ENCODE measurements at places on chromosomes 6 and 20.

GRCh38 chr6:158938811-158939254 lies 61.2 kb downstream of the RSPH3 start:
- DNase-seq = no peak

DNA sequence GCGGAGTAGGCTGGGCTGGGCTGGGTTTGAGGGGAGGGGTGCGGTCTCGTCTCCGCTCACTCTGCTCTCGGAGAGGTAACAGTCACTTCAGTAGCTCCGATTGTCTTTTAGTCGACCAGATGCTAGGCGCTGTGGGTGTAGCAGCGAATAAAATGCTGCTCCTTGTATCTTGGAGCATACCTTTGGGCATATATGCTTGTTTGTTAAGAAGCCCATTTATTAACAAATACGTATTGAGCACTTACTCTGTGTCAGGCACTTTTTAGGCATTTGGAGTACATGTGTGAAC lies 545 bp downstream of the ACTR5 start:
- DNase-seq = no peak

DNA sequence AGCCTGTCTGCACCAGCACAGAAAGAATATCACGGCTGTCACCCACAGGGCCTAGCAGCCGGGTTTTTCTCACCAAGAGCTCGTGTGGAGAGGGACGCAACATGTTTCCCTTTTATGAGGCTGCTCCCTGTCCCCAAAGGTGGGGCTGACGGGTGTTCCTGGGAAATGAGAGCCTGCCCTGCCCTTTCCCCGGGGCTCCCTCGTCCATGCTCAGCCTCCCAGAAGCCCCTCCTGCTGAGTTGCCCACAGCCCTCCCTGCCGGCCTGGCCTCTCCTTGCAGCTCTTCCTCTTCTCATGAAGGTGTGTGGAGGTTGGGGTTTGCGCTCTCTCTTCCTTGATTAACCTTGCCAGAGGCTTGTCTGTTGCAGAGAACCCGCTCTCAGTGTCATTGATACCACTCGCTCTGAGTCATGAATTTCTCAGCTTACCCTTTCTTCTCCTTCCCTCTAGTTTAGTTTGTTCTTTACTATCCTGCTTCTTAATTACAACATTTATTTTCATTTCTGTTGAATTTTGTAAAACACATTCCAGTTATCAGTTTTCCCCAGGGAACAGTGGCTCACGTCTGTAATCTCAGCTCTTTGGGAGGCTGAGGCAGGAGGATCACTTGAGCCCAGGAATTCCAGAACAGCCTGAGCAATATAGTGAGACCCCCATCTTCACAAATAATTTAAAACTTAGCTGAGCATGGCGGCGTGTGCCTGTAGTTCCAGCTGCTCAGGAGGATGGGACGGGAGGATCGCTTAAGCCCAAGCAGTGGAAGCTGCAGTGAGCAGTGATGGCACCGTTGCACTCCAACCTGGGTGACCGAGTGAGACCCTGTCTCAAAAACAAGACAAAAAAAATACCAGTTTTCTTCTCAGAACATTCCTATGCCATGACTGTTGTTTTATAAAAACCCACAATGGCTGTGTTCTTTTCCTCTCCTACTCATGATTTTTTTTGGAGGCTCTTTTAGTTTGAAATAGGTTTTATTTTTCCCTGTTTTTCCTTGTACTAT lies 103.8 kb downstream of the TMEM242 start:
- DNase-seq = no peak

GRCh38 chr6:150910561-150910960 lies 45.1 kb downstream of the MTHFD1L start:
- DNase-seq = no peak

All from activated CD4-positive, CD25-positive, alpha-beta regulatory T cell (primary cell).